ENCODE measurements at places on chromosomes 6 and 20. TPM values are rescaled to one million over a fixed set of nuclear protein-coding genes. Genes with fewer than 3 reads are reported as not detected.

DNA sequence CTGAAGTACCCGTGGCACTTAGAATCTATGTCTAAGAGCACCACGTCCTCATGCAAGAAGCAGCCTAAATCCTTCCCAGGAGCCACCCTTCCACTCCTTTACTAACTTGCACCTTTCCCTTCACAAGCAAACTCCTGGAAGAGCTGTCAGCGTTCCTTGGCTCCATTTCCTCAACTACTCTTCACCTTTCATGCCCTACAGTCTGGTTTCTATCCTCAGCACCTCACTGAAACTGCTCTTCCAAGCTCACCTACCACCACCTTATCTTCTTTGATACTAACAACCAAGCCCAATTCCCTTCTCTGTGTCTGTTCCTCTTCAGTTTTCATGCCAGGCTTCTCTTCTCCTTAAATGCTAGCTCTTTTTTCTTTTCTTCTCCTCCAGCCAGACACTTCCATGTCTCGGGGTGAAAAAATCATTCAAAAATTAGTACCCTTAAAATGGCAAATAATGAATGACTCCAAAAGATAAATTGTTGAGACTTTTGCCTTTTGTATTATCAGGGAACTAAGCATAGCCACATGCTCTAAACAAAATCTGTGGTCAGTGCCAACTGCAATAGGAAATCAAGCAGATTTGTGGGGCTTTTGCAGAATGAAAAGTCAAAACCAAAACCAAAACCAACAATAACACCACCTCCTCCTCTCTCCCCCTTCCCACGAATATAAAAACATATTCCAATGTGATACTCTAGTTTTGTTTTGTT is 149.6 kb upstream of the KCNK16 start:
- DNase-seq = no peak

DNA sequence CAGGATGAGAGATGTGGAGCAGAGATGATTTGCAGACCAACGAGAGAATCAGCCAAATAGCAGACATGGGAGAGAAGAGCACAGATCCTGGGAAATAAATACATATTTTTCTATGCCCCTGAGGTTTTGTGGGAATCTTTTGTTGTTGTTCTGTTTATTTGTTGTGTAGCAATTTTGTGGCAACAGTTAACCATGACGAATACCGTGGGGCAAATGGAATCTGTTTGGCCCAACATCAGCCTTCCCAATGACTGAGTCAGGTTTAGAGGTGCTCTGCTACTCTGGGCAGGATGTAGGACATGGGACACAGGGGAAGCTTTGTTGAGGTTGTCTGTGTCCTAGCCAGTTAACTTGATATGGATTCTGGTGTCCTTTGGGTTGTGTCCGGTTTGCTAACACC is 7.9 kb upstream of the SLC2A10 start:
- peak; percentile 44 for DNase-seq

- DNase-seq = peak; percentile 63
These were observed 22.6 kb upstream of the RUNX2 start for GRCh38 chr6:45305546-45305945.

DNA sequence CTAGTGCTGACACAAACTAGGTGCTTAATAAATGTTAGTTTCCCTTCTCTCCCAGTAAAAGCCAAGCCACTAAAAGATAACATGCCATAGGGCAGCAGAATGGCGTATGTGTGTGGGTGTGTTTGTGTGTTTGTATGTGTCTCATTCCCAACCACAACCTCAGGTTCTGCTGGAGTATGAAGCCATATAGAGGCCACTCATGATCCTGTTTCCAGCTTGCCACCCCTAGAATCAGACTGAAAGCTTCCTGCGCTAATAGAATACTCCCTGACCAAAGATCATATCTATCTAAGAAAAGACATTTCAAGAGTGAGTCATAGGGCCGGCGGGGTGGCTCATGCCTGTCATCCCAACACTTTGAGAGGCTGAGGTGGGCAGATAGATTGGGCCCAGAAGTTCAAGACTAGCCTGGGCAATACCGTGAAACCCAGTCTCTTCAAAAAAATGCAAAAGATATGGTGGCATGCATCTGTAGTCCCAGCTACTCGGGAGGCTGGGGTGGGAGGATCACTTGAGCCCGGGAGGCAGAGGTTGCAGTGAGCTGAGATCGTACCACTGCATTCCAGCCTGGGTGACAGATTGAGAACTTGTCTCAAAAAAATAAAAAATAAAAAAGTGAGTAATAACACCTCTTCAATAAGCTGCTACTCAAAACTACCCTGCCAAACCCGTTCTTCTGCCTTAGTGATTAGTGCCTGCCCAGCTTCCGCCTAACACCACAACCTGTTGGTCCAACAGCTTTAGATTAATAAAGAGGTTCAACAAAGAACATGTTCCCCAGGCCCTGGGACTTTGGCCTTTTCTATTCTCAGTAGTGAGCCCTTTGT is 11.8 kb upstream of the SNRPC start:
- no peak for DNase-seq

- DNase-seq = no peak
These were observed 320.5 kb downstream of the MMUT start for GRCh38 chr6:49142421-49143151.

DNA sequence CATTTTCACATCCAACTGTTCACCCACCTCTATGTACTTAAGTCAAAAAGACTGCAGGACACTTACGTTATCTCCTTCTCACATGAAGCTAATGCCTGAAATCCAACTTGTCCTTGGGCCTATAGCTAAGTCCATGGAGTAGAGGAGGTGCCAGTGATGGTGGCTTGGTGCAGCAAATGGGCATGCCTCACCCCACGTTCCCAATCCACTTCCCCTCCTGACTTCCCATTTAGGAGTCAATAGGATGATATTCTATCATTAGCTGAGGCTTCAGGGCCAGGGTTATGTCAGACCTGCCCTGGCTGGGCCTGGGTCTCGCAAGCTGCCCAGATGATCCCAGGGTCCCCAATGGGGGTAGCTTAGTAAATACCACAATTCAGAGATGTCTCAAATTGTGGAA is 410.4 kb downstream of the MAFB start:
- no peak for DNase-seq

GRCh38 chr6:53300656-53301551 is 47.8 kb downstream of the ELOVL5 start:
- peak; percentile 85 for DNase-seq

DNA sequence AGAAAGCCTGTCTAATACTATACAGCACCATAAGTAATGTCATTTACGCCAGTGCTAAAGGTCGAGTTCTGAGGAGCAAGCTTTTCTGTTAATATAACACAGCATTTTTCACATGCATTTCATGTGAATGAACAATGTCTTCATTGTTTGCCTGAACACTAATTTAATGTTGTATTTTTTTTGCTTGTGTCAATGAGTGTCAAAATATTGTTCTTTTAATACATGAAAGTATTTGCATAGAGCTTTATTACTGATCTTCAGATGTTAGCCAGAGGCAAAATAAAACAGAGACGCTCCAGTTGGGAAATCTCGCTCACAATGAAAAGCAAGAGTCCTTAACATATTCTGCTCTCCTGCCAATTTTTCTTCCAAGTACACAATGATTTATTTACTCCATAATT is 151.8 kb downstream of the FOXC1 start:
- DNase-seq = no peak

DNA sequence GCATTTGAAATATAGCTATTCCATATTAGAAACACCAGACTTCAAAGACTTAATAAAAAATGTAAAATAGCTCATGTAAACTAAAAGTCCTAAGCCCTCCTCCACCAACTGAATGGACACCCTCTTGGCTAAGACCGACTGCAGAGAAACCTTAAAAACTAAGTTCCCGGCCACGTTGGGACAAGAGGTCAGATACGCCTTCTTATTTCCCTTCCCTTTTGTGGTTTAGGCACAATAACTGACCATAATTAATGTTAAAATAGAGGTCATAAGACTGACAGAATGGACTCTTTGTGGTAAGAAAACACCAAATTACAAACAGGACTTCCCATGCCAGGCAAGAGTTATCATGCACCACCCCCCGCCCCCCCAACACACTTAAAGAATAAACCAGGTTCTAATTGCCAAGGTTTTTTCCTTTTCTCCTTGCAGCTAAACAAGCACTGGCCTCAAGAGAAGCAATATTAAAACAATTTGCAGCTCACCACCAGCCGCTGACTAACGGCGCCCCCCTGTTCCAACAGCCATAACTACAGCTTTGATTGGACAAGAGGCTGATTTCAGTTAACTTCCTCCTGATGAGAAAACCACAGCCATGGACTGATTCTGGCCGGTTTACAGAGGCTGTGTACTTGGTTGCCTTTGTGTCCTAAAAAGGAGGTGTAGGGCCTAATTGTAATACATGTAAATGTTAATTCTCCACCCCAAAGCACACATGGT is 10.7 kb upstream of the LAMP5 start:
- peak; percentile 65 for DNase-seq

DNA sequence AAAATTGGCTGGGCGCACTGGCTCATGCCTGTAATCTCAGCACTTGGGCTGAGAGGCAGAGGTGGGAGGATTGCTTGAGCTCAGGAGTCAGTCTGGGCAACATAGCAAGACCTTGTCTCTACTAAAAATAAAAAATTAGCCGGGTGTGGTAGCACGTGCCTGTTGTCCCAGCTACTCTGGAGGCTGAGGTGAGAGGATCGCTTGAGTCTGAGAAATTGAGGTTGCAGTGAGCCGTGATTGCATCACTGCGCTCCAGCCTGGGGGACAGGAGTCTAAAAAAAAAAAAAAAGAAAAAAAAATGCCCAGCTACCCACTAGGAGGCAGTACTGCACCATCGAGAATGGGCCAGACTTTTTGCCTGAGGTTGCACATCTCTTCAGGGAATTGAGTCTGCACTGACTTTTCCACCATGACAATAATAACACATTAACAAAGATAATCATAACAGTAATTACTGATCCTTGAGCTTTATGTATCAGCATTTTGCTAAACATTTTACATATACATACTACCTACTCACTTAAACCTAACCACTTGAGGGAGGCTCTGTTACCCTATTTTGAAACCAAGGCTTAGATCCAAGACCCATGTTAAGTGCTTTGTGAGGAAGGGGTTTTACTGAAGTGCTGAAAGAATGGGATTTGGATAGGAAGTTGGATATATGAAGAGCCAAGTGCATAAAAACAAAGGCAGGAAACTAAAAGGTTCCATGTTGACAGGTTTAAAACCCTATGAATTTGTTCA is 21.0 kb downstream of the SRSF3 start:
- DNase-seq = peak; percentile 71

GRCh38 chr6:164072240-164072666 is 657.7 kb downstream of the QKI start:
- no peak for DNase-seq

- no peak for DNase-seq
These were observed 43.4 kb downstream of the SLC22A2 start for GRCh38 chr6:160215232-160215631.

GRCh38 chr6:45949256-45949655 is 66.4 kb downstream of the CLIC5 start:
- DNase-seq = no peak

GRCh38 chr6:4946521-4946920 is 57.3 kb downstream of the RPP40 start:
- peak; percentile 51 for DNase-seq

DNA sequence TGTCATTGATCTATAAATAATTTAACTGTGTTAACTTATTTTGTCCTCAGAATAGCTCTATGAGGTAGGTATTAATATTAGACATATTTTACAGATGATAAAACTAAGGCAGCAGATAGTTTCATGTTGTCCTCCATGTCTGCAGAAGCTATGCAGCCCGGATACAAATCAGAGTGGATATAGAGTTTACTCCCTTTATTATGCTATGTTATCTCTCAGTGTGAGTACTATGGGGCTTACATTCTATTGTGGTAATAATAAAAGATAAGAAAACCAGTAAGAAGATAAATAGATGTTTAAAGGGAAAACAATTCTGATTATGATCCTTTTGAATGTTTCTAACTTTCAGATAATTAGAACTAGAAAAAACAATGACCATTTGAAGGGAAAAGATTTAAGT is 979.8 kb upstream of the CITED2 start:
- DNase-seq = no peak

GRCh38 chr6:149044528-149044927 is 273.0 kb upstream of the TAB2 start:
- DNase-seq = peak; percentile 89

- DNase-seq = no peak
These were observed 2.3 kb upstream of the TRAM2 start for GRCh38 chr6:52579006-52579660.

DNA sequence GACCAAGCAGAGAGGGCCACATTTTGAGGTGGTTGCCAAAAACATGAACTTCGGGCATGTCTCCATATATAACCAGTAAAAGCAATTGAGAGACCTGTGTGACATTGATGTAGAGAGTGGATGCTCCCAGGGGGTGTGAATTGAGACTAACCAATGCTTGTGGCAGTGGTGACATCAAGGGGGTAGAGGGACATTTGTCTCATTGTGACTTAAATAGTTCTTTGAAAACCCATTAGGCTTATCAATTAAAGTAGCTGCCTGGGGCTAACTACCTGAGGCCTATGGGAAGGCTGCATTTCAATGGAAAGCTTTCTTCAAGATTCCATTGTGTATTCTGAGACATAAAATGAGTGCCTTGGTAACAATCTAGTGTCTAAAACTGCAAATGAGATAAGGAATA is 82.1 kb upstream of the FABP7 start:
- no peak for DNase-seq

DNA sequence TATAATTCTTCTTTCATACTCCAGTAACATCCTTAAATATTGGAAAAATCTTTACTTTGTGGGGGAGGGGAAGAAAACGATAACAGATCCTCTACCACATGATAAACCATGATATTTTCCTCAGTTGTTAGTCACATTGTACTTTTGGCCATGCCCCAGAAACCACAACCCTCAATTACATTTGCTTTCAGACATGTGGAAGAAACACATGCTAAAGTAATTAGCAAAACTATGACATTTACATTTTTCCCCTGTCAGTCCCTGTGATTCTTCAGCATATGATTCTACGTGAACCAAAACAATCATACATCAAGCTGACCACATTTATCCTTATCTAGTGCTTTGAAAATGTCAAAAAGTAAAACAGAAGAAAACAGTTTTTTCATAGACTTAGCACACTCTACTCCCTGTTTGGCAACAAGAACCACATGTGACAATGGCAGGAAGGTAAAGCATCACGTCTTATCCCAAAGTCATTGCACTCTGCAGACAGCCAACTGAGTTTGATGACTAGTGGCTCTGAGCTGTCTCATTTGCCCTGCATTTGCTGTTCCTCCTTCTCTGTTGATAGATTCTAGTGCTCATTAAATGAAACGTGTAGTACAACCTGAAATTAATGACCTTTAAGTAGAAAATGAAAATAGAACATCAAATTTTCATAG is 505.8 kb upstream of the MARCKS start:
- peak; percentile 56 for DNase-seq

NFKBIL1 gene
- total RNA-seq = 28.3 TPM

MAP1LC3A gene
- total RNA-seq = 104 TPM

DEFB132 gene
- total RNA-seq = not detected

NDUFAF4 gene
- 41.4 TPM for total RNA-seq

FAXC gene
- 3.0 TPM for total RNA-seq

CNBD2 gene
- 3.4 TPM for total RNA-seq

WRNIP1 gene
- total RNA-seq = 105 TPM

SLC35B2 gene
- total RNA-seq = 55.6 TPM

SAMD3 gene
- not detected for total RNA-seq

PPP1R16B gene
- total RNA-seq = not detected

GPSM3 gene
- total RNA-seq = 0.27 TPM

TNXB gene
- 0.36 TPM for total RNA-seq

ASIP gene
- not detected for total RNA-seq

WFDC5 gene
- not detected for total RNA-seq

PEDS1 gene
- 51.8 TPM for total RNA-seq

SAMD5 gene
- 6.7 TPM for total RNA-seq

Data from myocyte (in vitro differentiated cells).